ENCODE measurements at places on chromosomes 2 and 18.

GRCh38 chr2:20671736-20672080, 4.8 kb downstream of the GDF7 start:
- no peak for DNase-seq

DNA sequence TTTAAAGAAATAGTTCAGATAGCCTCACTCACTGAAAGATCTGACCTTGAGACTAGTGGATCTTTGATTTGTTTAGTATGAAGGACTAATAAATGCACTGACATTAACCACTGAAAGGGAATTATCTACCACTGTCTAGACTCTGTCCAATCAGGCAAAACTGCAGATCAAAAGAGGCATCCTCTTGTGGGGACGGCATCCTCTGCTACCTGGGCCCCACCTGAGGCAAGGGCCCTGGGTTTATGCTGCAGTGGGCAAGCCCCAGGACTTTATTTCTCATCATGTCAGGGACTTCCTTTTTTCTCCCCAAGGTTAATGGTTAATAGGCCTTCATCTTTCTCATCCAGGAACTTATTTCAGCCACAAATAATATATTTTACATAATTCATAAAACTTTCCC, 32.2 kb downstream of the STAT1 start:
- no peak for DNase-seq

- no peak for DNase-seq
Measured at GRCh38 chr18:37225279-37225678, 340.3 kb downstream of the CELF4 start.

DNA sequence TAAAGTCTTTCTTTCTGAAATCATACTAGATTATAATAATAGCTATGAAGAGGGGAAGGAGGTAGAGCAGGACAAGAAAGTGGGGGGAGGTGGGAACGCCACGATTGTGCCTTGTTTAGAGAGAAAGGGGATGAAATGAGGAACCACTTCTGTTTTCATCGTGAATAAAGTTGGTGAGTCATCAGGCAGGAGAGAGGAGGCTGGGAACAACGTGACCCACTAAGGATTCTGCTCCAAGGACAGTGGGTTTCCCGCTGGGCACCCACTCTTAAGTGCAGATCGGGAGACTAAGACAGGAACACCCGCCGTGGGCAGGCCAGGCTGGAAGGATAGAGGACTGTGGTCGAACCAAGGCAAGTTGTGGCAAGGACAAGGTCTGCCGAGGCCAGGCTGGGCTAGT, 158.2 kb downstream of the L3MBTL4 start:
- DNase-seq: no peak

DNA sequence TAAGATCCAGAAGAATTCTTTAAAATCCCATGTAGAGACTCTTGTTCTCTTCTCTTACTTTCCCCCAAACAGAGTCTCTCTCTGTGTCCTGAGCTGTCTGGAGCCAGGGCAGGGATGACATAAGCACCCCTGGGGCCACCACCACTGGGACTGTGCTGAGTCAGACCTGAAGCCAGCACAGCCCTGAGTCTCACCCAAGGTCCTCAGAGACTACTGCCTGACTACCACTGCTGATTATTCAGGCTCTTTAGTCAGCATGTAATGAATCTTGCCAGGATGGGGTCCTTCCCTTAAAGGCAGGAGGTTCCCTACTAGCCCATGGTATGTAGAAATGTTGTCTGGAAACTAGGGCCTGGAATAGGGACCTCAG, 34.9 kb upstream of the DYNC1I2 start:
- no peak for DNase-seq

DNA sequence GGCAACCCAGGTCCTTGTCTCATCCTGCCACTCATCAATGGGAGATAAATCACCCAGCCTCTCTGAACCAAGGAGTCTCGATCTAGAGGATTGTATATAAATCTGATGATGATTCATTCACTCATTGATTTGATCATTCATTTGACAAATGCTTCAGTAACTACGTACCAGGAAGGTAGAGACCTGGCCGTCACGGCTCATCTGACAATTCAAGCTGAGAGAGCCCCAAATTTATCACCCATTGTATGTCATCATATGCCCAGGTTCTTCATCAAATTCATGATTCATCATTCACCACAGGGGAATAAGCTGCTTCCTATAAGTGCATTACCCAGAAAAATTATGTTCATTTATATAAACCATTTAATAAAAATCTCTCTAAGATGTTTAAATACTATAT, 116.9 kb downstream of the FAM161A start:
- DNase-seq: no peak

DNA sequence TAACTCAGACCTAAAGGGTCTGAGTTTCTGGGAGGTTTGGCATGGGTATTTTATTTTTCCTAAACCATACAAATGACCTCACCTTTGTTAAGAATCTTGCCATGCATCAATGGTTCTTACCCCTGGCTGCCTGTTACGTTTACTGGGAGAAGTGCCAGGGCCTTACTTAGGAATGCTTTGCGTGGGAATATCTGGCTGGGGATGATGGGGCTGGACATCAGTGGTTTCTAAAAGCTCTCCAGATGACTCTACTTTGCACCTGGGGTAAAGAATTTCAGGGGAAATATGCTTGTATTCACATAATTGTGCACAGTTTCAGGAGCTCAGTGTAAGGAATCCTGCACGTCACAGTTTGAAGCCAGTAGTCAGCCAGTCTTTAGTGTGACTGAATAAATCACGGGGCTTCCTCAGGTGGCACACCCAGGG, 18.2 kb upstream of the DAW1 start:
- DNase-seq: no peak

- peak; percentile 46 for DNase-seq
Measured at GRCh38 chr18:2857491-2858131, 10.8 kb downstream of the EMILIN2 start.

DNA sequence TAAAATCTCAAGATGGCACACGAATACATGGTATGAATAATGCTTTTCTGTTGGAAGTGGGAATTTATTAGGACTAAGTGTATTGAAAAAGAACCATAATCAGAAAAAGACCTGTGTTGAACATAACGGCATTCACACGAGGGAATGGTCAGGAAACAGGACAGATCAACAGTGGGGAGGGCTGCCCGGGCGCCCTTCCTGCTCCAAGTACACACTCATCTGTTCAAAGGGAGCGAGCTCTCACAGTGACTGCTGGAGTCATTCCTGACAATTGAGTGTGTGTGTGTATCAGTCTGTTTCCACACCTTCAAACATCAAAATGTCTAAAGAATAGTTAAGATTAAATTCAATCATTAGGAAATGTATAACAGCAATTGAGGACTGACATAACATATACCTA, 167.2 kb downstream of the HDAC4 start:
- DNase-seq: no peak

DNA sequence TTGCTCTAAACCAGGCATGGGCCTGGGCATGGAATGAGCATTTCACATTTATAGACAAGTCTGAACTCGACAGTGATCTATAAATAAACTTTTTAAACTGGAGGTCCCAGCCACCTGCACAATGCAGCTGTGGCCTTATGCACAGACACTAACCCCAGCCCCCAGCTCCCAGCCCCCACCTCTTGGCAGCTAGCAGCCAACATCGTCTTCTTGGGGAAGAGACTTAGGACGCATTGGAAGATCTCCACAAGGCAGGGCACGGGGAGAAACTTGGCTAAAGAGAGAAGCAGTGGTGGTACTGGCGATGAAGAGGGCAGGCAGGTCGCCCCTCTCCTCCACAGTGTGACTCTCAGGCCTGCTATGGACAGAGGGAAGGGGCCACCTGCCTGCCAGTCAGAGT, 213.2 kb downstream of the ANAPC1 start:
- DNase-seq: no peak

DNA sequence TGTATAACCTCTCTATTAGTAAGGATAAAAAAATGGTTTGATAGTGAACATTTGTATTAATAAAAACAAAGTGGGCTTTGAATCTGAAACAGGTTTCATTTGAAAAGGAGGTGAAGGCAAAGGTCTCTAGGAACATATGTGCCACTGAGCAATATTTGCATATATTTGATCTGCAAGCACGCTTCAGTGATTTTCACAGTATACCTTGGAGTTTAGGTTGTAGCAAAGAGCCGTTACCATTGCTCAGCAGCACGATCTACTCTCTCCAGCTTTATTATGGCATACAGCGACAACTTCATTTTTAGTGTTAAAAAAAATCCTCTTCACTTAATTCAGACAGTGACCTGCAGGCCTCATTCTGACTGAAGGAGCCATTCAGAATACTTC, 75.8 kb upstream of the ZEB2 start:
- DNase-seq: no peak

- DNase-seq: no peak
Measured at GRCh38 chr2:5751873-5752482, 59.8 kb downstream of the SOX11 start.

GRCh38 chr2:101788995-101789970, 91.8 kb downstream of the MAP4K4 start:
- no peak for DNase-seq

DNA sequence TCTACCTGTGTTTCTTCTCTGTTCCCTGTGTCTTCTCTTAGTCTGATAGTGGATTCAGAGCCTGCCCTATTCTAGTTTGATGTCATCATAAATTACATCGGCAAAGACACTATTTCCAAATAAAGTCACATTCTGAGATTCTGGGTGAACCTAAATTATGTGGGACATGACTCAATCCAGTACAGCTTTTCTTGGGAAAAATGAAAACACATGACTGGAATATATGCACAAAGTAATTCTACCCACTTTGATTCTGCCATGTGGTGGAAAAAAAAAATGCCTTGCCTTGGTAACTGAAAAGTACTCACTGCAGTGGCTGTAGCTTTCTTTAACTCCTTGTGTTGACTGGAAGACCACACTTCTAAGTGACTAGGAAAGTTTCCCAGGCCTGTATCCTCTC, 73.7 kb downstream of the LRATD1 start:
- no peak for DNase-seq

- no peak for DNase-seq
Measured at GRCh38 chr2:120315367-120316033, 30.4 kb upstream of the INHBB start.

DNA sequence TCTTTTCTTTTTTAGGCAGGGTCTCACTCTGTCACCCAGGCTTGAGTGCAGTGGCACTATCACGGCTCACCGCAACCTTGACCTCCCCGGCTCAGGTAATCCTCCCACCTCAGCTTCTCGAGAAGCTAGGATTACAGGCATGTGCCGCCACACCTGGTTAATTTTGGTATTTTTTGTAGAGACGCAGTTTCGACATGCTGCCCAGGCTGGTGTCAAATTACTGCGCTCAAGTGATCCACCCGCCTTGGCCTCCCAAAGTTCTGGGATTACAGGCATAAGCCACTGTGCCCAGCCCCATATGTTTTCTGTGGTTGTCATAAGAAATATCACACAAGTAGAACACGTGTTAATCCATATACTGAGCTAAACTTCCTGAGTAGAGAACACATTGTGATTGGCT, 14.6 kb downstream of the ENOSF1 start:
- DNase-seq: no peak

DNA sequence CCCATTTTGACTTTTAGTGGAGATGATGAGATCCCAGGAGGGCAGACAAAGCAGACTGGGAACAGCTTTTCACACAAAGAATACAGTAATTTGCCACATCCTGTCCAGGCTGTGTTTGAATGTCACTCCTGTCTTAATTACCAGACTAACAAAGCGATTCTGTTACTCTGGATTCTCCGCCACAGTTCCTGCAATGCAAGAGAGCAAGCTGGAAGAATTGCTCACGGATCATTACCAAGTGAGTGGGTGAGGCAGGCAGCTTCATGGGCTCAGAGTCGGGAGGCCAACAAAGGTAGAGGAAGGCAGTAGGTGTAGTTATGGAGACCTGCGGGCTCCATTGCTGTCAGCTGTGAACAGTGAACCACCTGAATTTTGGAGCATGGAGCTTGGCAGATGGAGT, 250.5 kb upstream of the ATP5MC3 start:
- DNase-seq: no peak

DNA sequence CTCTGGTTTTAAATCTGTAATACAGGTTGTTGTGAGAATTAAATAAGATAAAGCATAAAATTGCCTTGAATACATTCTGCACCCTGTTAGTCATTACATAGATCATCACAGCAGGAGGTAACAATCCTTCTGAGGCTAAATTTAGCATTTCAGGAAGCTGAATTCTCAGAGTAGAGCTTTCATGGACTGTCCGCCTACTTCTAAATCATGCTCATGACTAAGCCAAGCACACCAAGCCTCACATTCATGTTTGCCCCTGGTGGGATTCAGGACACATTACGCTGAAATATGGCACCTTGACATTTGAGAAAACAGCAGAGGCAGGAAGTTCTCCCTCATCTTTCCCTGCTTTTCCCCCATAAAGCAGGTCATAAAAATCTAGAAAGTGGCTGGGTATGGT, 16.6 kb upstream of the PIK3C3 start:
- DNase-seq: no peak

DNA sequence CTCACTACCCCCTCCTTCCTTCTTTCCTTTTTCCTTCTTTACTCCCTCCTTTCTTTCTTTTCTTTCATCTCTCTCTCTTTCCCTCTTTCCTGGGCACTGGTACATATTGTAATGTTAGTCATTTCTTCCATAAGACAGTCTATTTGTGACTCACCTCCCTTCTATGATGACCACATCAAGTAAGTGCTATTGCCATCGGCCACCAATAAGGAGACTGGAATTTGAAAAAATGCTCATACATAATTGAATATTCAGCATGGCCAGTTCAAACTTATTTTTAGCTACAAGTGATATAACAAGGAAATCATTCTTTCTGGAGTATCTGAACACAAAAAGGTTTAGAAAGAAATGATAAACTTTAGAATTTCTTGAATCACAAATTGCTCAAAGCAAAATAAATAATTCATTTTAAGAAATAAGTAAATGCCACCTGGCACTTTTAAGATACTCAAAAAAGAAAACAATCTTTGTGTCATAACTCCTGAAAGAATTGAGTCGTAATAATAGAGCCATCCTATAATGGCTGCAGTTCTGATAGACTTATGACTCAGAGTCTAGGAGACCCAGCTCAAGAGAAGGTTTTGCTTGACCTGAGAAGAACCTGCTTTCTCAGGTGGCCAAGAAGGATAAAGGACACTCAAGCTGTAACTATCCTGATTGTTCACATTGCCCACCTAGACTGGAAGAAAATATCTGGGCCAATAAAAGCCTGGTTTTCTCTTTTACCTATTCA, 51.6 kb upstream of the CCBE1 start:
- no peak for DNase-seq

GRCh38 chr2:181658444-181658843, 1.5 kb upstream of the CERKL start:
- DNase-seq: no peak

DNA sequence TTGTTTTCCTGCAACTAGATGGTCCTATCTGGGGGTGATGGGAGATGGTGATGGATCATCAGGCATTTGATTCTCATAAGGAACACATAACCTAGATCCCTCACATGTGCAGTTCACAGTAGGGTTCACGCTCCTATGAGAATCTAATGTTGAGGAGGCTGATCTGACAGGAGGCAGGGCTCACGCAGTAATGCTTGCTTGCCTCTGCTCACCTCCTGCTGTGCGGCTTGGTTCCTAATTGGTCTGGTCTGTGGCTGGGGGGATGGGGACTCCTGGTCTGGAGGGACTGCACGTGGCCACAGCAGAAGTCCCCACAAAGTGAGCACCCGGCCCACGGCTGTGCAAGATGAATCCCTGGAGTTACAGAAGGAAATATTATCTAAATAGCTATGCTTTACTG, 11.3 kb downstream of the MC5R start:
- no peak for DNase-seq

Measured in CD4-positive, alpha-beta T cell treated with Interleukin-15 for 1 hour (primary cell).